NCI-H524 (cell line): ENCODE measurements at places on chromosomes 5 and 9.

- no peak for DNase-seq
These were observed 183.3 kb upstream of the PIK3R1 start for GRCh38 chr5:68032216-68032762.

GRCh38 chr5:155512329-155512728 lies 498.8 kb downstream of the KIF4B start:
- DNase-seq = no peak

DNA sequence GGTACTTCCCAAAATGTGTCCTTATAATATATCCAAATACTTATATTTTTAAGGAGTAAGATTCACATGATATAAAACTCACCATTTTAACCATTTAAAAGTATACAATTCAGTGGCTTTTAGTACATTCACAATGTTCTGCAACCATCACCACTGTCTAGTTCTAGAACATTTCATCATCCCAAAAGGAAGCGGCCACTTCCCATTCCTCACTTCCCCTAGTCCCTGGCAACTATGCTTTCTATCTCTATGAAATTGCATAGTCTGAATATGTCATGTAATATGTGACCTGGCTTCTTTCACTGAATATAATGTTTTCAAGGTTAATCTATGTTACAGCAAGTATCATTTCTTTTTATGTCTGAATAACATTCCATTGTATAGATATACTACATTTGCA lies 615.1 kb upstream of the SGCD start:
- DNase-seq = no peak

GRCh38 chr9:26809795-26810194 lies 82.8 kb downstream of the CAAP1 start:
- DNase-seq = no peak

DNA sequence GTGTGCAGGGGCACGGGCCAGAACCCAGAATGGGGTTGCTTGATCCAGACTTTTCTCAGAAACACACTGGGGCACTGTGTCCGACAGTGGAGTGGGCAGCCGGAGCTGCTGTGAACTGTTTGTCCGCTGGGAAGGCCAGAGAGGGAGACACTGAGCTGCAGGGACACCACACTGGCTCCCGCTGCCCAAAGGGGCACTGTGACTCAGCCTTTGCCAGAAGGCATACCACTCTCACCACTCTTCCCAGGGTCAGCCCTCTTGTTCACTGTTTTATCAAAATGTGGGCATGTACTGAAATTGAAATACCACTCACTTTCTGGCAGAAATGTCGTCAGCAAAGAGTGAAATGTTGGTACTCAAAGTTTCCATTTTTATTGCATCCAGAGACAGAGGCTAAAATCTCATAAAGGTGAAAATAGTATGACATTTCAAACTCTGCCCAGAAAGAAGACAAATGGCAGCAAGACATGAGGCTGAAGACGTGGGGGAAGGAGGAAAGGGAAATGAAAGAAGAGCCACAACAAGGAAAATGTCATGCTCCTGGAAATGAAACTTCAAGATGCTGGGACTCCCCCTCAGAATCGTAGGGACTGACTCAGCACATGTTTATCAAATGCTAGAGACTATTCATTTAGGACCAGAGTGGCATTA lies 4.5 kb upstream of the IL7R start:
- DNase-seq = no peak

GRCh38 chr5:120151181-120151580 lies 312.9 kb upstream of the PRR16 start:
- no peak for DNase-seq

DNA sequence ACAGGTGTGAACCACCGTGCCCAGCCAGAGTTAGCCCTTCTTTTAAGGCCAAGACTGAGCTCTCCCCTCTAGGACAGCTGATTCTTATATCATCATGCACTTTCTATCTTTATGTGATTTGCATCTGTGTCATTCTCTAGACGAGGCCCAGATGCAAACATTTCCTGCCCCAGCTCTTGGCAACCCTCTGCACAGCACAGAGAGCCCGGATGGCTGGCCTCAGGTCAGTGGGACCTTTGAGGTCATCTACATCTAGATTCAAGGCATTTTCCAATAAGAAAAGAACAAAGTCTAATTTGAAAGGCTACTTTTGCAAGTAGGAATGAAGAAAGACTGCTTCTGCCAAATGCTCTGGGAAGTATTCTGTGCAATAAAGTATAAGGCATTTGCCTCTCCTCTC lies 109.0 kb upstream of the DAB2 start:
- no peak for DNase-seq

- no peak for DNase-seq
These were observed 5.0 kb downstream of the ENTPD8 start for GRCh38 chr9:137435980-137436760.

DNA sequence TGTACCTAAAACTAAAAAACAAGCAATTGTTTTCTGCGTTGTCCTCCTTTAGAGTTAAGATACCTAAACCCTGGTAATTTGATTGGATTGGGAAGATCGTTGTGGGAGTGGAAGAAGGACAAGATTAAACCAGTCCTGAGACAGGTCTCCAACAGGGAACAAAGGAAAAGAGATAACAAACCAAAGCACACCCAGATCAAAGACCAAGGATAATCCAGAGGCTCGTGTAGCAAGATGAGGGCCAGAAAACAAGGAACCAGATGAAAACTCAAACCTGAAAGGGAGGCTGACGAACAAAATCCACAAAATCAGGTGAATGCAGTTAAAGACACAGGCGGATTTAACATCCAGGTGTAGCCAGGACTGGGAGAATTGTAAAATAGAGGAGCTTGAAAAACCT lies 618.1 kb downstream of the SLCO4C1 start:
- no peak for DNase-seq

- DNase-seq = no peak
These were observed 710.2 kb upstream of the ACO1 start for GRCh38 chr9:31674264-31674663.

GRCh38 chr9:109320331-109320741 lies 523 bp downstream of the EPB41L4B start:
- peak; percentile 55 for DNase-seq

GRCh38 chr9:113042884-113043657 lies 13.5 kb downstream of the ZFP37 start:
- no peak for DNase-seq

- no peak for DNase-seq
These were observed 21.5 kb downstream of the SPINK5 start for GRCh38 chr5:148085310-148085709.

GRCh38 chr9:6098431-6098830 lies 83.0 kb upstream of the RANBP6 start:
- no peak for DNase-seq

DNA sequence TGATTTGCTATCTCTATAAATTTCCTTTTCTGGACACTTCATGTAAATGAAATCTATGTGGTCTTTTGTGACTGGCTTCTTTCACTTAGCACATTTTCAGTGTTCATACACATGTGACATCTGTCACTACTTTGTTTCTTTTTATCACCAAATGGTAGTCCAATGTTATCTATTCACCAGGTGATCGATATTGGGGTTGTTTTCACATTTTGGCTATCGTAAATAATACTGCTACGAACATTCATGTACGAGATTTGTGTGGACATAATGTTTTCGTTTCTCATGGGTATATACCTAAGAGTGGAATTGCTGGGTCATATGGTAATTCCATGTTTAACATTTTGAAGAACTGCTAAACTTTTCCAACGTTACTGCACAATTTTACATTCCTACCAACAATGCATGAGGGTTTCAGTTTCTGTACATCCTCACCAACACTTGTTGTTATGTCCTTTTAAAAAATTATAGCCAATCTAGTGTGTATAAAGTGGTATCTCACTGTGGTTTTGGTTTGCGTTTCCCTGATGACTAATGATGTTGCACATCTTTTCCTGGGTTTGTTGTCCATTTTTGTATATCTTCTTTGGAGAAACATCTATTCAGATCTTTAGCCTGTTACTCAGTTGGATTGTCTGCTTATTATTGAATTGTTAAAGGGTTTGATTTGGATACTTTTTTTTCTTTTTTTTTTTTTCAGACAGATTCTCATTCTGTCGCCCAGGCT lies 263.0 kb downstream of the PDZD2 start:
- DNase-seq = no peak

GRCh38 chr5:2158109-2158508 lies 275.4 kb upstream of the IRX4 start:
- DNase-seq = no peak

DNA sequence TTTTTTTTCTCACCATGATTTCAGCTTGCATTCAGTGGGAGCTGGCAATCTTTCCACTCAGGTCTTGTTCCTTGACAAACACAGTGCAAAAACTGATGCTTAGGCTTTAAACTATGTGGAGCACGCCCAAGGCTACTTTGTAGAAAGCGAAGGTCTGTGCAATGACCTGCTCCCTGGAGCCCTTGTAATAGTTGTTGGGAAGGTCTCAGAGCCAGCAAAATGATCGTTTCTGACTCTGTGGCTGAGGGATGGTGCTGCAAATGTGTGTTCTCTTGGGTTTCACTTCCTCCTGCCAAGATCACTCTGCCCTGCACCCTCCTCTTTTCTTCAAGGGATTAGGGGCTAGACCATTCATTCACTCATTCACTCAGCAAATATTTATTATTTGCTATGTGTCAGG lies 249.7 kb upstream of the MAP3K1 start:
- no peak for DNase-seq

- DNase-seq = no peak
These were observed 98.6 kb downstream of the AMBP start for GRCh38 chr9:113979343-113980127.

GRCh38 chr5:41291323-41291722 lies 78.0 kb upstream of the C6 start:
- no peak for DNase-seq

- DNase-seq = no peak
These were observed 106.7 kb upstream of the IER5L start for GRCh38 chr9:129284607-129285291.

- DNase-seq = no peak
These were observed 159.8 kb downstream of the ZSWIM6 start for GRCh38 chr5:61491861-61492260.

- DNase-seq = peak; percentile 8
These were observed 12.9 kb upstream of the F2RL1 start for GRCh38 chr5:76805821-76806505.

GRCh38 chr5:4571248-4571948 lies 568.7 kb upstream of the ADAMTS16 start:
- no peak for DNase-seq

DNA sequence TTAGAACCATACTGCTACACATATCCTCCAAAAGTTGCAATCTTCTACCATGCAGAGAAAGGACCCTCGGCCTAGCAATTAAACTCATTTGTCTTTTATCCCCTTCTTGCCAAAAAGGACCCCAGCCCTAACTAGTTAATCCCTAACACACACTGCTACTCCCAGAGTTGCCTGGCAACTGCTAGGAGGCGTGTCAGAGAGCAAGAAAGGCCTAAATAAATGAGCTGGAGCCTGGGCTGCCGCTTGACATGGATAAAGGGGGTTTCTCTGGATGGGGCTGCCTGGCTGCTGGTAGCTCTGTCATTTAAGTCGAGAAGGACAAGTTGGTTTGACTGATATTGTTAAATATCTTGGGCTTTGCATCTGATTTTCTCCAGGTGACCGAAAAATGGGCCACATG lies 194.8 kb downstream of the CRB2 start:
- peak; percentile 11 for DNase-seq

GRCh38 chr9:26983340-26983739 lies 22.1 kb downstream of the LRRC19 start:
- DNase-seq = peak; percentile 1

DNA sequence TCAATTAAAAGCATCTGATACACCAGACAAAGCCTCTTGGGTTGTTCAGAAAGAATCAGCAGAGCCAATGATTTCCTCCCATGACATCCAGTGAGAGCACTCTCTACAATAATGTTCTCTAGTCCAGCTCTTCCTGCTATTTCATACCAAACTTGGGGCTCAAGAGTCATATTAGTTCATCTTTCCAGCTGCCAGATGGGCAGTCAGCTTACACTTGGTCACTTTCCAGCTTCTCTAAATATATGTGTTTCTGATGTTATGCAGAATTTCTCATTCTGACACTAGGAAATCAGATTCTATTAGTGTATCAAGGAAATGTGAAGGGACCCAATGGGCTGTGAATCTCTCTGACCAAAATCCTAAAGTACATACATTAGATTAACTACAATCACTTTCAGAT lies 148.9 kb downstream of the ENC1 start:
- DNase-seq = no peak

GRCh38 chr9:104987743-104988142 lies 59.8 kb upstream of the ABCA1 start:
- no peak for DNase-seq

- peak; percentile 19 for DNase-seq
These were observed 420.8 kb upstream of the GRAMD2B start for GRCh38 chr5:126002222-126002897.

DNA sequence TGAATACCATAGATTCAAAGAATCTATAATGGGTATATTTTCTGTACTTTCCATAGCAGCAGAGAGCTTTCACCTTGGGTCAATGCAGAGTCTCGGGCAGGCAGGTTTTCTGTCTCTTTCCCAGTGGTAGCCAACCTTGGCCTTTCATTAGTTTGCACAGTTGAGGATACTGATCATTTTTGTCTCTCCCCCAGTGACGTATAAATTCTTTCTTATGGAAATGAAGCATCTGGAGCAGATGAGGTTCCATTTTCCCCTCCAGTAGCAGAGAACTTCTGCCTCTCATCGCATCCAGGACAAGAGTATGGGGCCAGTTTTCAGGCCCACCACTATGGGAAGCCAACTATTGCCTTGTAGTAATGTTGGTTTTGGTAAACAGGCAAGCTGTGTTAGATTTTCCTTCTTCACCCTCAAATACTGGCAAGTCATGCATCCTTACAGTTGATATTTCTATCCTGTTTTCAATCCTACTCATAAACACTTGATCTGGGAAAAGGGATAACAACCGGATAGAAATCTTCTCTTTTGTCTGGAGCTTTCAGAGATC lies 845.2 kb upstream of the CDH18 start:
- DNase-seq = no peak

DNA sequence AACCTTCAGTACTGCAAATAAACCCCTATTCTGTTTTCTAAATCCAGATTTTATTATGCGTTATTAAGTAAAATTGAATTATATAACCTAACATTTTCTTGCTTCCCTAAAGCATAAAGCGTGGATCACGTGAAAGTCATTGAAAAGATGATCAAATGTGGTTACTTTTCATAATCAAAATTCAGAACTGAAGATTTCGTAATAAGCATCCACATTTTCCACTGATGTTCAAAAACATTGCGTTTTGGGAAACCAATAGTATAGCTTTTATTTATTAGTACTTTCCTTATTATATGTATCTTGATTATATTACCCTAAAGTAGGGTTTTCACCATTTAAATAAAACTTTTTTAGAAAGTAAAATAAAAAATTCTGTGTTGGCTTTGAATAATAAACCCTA lies 1.8 kb downstream of the SLF1 start:
- no peak for DNase-seq

DNA sequence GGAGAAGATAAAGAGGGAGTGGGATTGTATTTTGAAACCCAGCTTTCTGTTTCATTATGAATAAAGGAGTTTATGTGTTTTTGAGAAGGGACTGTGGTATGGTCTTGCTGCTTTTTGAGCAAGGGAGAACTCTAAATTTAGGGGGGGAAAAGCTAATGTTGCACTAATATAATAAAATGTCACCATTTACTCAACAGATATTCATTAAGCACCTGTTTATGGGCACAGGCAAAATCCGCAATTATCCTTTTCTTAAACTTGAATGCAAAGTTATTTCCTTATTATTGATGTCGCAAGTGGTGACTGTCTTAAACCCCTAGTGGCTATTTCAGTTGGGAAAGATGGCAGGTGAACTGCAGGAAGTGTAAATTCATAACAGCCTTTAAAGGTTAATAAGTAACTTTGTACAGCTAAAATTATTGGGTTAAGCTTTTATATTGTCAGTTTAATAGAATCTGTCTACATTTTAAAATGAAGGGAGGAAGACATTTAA lies 1.5 kb downstream of the CDC42SE2 start:
- no peak for DNase-seq
